ENCODE measurements at places on chromosomes 11 and 22.

DNA sequence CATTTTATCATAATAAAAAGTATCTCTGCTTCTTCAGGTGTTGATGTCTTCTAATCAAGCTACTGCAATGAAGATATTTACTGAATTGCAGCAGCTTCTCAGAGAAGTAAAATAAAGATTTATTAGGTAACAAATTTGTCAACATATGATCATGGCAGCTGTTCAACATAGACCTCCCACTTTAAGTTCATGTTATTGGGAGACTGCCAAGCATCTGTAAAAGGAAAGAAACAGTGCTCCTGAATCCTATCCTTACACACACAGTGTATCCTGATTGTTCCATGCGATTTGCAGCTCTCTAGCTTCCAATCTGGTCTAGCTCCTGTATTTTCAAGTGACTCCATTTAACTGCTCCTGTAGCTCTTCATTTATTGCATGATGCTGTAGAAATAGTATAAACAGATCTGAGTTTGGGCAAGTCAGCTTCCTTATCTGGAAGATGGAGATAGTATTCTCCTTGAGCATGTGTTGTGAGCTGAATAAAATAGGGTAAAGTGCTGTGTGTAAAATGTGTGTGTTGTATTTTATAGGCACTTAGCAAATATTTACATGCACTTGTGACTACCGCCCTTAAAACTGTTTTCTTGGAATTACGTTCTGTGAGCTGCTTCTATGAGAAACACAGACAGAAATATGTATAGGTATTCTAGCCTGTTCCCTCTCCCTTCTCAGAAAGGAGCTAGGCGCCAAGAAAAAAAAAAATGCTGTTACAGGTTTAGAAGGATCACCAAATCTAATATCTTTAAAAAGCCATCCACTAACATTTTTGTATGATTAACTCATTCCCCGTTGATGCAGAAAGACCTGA is 290.6 kb downstream of the JRKL start:
- no peak for DNase-seq

DNA sequence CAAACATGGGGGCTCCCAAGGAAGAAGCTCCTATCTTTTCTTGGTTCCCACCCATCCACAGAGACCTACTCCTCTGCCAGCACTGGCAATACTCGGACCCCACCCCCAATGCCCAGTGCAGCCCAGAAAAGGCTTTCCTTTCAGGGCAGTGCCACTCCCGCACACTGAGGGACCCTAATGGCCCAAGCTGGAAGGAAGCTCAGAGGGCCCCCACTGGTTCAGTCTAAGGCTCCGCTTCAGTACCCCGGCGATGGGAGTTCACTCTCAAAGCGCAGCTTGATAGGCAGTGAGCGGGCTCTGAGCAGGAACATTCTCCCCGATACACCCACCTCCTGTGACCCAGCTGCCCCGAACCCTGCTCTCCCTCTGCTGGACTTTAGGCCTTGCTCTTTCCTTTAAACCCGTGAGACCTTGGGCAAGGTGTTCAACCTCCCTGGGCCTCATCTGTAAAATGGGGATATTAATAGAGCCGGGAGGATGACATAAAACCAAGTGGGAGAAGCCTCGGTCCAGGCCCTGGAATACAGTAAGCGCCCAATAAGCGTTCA is 48.4 kb downstream of the CHRDL2 start:
- DNase-seq: no peak

DNA sequence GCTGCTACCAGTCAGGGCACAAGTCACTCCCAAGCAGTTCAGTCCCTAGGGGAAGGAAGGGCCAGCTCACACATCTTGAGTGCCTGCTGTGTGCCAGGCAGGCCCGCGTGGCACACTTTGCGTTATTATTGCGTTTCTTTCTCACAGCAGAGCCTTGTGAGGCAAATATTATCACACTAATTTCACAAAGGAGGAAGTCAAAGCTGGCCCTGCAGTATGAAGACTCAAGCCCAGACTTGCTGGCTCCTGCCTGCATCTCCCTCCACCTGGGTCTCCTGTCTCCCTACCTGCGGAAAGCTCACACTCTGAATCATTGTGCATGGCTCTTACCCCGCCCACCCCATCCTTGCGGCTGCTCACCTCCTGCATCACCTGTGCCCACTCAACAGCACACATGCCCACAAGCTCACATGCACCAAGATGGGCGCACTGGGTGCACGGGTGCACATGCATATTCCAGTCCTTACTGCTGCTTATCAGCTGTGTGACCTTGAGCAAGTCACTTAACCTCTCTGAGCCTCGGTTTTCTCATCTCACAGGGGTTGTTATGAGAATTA is 31.7 kb upstream of the P2RY2 start:
- DNase-seq: no peak

DNA sequence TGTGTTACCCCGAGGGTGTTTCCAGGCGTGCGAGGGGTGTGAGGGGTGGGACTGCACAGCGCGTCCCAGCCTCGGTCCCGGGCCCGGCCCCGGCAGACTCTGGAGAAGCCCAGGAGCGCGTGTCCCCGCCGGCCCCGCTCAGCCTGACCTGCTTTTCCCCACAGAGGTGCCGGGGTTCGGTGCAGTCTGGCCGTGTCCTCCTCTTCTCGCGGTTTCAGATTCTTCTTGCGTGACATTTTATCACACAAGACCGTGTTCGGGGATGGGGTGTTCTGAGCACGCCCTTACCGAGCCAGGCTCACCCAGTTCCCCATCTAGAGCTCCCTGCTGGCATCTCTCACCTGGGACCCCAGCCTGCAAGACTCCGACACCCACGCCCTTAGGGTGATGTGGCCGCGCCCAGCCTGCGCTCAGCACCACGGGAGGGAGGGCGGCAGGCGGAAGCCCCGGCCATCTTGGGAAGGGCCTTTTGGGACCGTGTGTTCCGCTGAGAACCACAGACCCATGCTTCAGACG is 775.6 kb downstream of the BRD1 start:
- DNase-seq: no peak

DNA sequence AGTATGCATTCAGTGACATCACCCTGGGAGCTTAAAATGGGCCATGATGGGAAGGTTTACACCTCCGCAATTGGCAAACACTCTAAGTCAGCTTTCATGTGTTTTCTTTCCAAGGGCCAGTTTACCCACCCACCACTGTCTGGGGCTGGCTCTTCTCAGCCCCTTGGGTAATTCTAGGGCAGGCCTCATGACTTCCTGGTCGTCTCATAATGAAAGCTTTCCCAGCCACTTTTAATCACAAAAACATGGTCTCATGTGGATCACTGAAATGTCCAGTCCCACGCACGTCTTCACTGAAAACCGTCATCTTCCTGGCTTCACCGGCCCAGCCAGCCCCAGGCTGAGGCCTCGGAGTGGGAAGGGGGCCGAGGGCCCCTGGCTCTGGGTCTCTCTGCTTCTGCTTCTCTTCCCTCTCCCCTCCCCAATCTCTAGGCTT is 58.5 kb upstream of the ANO1 start:
- no peak for DNase-seq

- no peak for DNase-seq
Measured at GRCh38 chr11:130243816-130244215, 70.9 kb downstream of the ZBTB44 start.

GRCh38 chr11:35303596-35304385 is 115.6 kb downstream of the SLC1A2 start:
- DNase-seq: no peak

DNA sequence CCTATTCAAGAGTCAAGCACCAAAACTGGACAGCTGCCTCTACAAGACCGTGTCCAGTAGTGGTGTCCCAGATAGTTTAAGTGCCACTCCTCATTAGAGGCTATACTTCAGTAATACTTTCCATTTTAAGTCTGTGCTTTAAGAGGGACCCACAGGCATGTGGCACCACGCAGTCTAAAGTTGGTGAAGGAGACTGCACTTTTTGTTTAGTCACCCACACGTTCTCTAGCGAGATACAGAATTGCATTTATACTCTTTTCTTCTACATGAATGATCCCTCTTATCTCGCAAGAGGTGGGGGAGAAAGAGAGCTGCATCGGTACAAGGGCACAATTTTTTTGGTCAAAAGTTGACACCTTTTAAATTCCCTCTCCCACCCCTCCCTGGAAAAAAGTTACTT is 41.5 kb downstream of the DDX6 start:
- DNase-seq: no peak

GRCh38 chr11:128379587-128380580 is 207.5 kb downstream of the ETS1 start:
- no peak for DNase-seq

- no peak for DNase-seq
Measured at GRCh38 chr11:13276454-13276831, 1.1 kb upstream of the BMAL1 start.

DNA sequence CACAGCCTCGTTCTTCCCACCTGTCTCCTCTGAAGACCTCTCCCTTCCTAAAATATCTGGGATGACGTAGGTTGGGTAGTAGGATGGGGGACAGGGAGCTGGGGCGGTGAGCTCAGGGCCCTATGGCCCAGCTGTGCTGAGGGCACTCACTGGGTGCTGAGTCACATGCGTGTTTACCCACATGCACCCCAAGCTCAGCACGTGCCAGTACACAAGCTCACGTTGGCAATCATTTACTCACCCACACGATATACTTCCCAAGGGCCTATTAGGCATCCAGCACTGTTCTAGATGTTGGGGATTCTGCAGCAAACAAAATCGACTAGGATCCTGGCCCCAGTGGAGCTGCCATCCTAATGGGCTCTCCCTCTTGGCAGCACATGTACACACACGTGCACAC is 28.7 kb downstream of the ARAP1 start:
- DNase-seq: no peak

Measured in astrocyte of the cerebellum (primary cell).